Stimulated activated CD8-positive, alpha-beta memory T cell treated with anti-CD3 and anti-CD28 coated beads, Interleukin-2, amount 100 ng/mL, for 48 hours (primary cell): ENCODE measurements at places on chromosomes 12 and 14.

DNA sequence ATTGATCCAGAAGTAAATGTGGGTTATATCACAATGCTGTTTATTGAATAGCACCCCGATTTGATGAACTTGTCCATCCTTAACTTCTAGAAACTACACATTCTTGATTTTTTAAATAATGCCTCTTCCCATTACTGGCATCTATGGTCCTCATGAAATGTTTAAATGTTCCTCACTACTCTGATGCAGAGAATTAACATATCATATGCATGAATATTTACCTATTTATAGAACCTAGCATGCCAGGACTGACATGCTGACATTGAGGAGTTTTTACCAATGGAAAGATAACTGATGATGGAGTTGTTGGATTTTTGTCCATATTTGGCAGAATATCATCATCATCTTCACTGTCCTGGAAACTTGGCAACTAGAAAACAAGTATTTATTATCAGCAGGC lies 42.8 kb downstream of the MIS18BP1 start:
- DNase-seq: no peak

DNA sequence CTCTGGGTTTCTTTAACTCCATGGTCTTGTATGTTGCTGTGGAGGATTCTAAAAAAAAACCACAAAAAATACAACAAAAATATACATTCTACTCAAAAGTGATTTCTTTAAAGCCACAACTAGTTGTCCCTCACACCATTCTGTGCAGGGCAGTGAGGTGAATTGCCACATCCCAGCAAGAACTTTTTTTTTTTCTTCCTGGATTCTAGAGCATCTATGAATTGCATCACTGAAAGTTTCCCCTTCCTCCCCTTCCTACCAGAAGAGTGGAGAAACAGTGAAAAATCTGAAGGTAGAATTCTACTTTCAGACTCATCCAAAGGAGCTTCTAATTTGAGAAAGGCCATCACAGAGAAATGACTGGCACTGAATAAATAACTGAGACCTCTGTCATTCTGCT lies 395.3 kb downstream of the AEBP2 start:
- DNase-seq: no peak

DNA sequence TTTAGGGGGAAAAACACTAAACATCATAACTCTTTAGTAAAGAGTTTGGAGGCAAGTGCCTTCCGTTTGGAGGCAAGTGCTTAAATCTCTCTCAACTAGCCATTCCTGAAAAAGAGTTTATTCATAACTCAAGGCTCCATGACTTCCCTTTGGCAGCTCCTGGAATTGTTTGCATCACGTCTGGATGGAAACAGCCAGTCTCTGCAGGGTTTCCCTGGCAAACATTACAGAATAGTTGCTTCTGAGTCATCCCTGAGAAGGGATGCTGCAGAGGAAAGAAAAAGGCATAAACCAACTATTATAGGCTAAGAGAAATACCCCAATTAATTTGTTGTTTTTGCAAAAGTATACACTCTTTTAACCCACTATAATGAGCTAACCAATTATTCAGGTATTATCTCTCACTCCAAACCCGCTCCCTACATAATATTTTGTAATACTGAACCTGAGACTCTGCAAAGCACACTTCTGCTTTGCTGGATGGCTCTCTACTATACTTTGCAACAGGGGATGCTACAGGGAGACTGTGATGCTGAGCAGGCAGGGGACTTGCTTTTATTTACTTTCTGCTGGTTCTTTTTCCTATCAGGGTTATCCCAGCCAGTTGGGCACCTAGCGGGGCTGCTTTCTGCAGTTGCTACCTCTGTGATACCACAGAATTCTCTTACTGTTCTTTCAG lies 497.7 kb downstream of the FUT8 start:
- DNase-seq: no peak

DNA sequence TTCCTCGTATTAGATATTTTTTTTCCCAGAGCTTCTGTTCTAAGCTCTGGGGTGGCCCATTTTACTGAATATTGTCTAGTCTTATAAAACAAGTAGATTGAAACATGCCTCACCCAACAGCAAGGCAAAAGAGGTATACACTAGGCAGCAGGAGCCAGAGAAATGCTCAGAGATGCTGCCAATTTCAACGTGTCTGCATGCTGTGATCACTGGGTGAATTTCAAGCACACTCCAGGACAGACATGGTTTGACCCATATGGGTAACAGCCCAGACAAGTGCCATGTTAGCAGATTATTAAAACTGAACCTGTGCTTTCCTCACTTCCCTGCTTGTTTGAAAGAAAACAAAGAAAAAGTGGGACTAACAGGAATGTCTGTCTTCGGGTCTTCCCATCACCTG lies 321.3 kb downstream of the MED13L start:
- DNase-seq: no peak

GRCh38 chr12:117875744-117876435 lies 92.9 kb downstream of the KSR2 start:
- no peak for DNase-seq

DNA sequence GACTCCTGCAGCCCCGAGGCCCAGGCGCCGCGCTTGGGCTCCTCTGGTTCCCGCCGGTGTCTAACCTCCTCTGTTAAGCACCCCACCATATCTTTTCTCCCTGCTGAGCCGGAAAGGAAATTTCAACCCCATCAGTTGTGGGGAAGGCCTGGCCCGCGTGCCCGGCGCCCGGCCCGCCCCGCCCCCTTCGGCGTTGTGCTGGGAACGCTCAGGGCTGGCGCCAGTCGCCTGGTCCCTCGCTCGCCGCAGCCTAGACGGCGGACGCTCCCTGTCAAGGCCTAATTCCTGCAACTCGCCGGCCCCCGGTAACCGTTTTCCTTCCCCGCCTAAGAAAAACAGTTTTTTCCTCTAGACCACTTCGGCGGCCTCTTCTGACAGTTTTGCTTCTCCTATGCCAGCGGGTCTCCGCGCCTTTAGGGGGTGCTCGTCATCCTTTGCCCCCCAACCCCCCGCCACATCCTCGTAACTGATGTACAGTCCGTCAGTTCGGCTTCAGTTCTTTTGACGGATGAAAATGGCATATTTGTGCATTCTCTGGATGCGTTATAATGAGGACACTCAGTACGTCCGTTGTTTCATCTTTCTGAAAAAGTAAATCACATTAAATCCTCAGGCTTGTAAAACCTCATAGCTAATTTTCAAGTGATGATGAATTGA lies 506 bp upstream of the NAP1L1 start:
- no peak for DNase-seq

DNA sequence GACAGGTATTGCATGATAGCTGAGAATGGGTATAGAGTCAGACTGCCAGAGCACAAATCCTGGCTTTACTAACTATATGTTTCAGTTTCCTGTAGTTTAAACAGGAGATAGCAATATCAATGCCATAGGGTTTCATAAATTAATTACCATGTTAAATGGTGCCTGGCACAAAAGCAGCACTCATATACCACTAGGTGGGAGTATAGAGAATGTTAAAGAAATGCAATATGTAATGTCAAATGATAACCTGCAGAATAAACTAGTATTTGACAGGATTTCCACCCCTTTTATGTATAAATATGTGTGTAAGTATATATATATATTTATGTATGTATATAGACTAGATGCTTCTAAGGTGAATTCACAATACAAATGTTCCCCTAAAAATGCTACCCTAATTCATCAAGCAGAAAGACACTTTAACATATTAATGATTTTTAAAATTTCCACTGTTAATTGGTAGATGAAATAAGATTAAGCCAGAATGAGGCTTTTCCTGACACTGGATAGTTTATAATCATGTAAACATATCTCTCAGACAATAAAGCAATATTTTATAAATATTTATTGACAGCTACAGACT lies 8.6 kb downstream of the WDR89 start:
- no peak for DNase-seq

GRCh38 chr14:59371771-59372170 lies 93.4 kb downstream of the GPR135 start:
- DNase-seq: no peak

- no peak for DNase-seq
Measured at GRCh38 chr12:25102402-25102801, 92.6 kb downstream of the DNAI7 start.

DNA sequence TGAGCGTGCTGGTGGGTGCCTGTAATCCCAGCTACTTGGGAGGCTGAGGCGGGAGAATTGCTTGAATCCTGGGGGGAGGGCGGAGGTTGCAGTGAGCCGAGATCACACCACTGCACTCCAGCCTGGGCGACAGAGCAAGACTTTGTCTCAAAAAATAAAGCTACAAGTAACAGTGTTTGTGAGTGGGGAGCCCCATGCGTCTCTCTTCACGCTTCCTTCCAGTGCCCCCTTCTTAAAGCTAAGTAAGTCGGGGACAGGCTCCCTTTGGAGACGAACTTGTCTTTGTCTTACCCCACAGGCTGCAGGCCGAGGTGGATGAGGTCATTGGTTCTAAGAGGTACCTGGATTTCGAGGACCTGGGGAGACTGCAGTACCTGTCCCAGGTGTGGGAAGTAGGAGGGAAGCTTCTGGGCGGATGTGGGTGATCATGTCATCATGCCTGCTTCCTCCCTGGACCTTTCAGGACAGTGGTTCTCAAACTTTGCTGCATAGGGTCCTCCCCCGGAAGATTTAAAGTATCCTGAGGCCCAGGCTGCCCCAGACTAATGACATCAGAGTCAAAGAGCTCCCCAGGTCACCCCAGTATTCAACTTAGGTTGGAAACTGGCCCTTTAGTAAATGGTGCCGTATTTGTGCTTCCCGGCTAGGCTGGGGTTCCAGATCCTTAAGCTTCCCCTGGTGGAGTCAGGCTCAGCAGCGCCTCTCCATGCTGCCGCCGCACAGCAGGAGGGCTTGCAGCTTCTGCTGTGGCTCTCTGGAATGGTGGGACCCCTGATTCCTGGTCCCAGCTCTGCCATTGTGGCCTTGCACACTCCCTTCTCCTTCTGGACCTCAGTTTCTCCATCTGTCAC lies 37.1 kb downstream of the CYP46A1 start:
- DNase-seq: no peak

DNA sequence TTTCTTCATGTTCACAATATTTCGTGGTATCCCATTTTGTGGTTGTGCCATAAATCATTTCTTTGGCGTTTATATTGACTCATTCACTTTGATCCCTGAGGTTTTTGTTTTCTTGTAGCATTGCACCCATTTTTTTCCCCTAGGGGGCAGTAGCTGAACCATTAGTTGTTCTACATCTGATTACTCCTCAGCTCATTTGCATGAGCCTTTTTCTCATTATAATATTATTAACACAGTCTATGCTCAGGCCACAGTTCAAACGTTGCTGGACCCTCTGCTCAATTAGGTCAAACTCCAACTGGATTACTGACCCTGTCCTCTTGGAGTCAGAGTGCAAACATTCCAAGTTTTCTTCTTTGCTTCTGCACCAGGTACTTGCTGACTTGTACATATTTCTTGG lies 475.4 kb upstream of the SEL1L start:
- no peak for DNase-seq

DNA sequence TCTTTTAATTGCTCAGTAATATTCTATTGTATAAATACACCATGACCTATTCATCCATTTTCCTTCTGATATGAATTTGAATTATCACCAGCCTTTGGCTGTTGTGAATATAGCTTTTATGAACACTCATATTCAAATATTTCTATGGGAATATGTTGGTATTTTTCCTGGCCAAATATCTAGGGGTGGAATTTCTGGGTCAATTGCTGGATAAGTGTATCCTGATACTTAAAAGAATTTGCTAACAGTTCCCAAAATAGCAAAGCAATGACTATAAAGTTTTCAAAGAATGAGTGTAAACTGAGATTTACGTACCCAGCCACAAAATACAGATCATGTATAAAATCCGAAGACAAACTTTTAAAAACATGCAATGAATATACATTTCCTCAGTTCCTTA lies 148.7 kb upstream of the CLEC14A start:
- DNase-seq: no peak

GRCh38 chr14:32827514-32827913 lies 111.2 kb upstream of the NPAS3 start:
- no peak for DNase-seq

- DNase-seq: no peak
Measured at GRCh38 chr12:124509676-124510300, 57.6 kb downstream of the NCOR2 start.

DNA sequence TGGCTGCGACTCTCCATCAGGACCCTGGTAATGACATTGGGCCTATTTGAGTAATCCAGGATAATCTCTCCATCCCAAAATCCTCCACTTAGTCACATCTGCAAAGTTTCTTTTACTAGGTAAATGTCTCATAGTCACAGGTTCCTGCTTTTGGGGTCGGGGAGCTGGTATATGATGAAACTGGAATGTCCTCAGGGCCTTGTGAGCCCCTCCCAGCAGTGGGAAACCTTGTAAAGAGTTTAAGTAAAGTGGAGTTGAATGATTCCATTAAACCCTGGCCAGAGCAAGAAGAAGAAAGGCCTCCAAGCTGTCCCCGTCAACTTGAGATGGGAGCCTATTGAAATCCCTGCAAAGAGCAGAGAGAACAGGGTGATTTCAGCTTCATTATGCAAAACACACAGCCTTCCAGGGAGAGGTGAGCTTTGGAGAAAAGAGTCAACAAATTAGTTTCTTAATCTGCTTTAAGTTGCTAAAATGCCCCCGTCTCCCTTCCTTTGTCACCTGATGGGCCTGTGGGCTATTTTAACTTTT lies 12.6 kb downstream of the WSCD2 start:
- DNase-seq: no peak

DNA sequence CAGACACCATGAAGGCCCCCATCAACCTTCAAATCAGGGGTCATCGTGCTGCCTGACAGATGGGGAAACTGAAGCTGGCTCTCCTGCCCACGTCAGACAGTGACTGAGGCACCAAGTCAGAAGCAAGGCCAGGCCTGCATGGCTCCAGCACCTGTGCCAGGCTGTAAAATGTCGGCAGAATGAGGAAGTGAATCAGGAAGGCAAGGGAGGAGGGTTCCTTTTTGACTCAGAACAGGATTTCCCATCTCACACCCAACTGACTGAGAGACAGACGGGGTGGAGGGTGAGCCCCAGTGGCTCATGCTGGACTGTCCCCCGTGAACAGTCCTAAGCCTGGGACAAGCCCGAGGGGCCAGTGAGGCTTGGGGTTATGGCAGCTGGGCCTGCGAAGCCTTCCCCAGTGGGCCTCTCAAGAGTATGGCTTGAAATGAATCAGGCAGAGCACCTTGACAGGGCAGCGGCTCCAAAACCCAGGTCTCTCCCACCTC lies 20.9 kb downstream of the SYNE3 start:
- no peak for DNase-seq

GRCh38 chr14:48563489-48563888 lies 888.1 kb upstream of the MDGA2 start:
- DNase-seq: no peak

- DNase-seq: no peak
Measured at GRCh38 chr14:60654334-60654821, 5.1 kb upstream of the SIX1 start.

GRCh38 chr12:49294086-49294803 lies 702 bp upstream of the PRPH start:
- DNase-seq: no peak

GRCh38 chr12:90393089-90393488 lies 561.9 kb downstream of the CCER1 start:
- DNase-seq: no peak

GRCh38 chr14:53430870-53431269 lies 277.7 kb upstream of the DDHD1 start:
- DNase-seq: no peak

DNA sequence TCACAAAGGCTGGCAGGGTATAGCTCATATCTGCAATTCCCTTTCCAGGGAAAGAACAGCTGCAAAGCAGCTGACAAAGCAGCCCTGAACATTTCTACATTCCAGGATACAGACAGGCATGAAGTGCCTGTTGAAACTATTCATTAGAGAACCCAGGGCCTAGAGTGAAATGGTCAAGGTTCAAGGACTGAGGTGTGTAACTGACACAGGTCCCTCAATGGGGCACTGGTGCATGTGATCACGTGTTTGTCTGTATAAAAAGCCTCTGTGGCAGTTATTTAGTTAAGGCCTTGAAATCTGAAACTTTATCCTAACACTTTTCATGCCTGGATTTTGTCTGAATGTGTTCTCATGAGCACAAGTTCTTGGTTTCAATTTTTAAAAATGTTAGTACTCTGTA lies 47.1 kb downstream of the GIT2 start:
- no peak for DNase-seq
